ENCODE measurements at places on chromosomes 3 and 15. TPM values are rescaled to one million over a fixed set of nuclear protein-coding genes. Genes with fewer than 3 reads are reported as not detected.

The RTP1 gene
- not detected for total RNA-seq

The SQOR gene
- 41.7 TPM for total RNA-seq

The CNOT10 gene
- 19.6 TPM for total RNA-seq

The CACNA2D3 gene
- total RNA-seq = 0.37 TPM

The GADL1 gene
- not detected for total RNA-seq

The SYNM gene
- total RNA-seq = 6.4 TPM

The WDR72 gene
- total RNA-seq = 6.1 TPM

The CYP1A2 gene
- total RNA-seq = not detected

The SKOR1 gene
- 0.17 TPM for total RNA-seq

The CLDN11 gene
- total RNA-seq = 3.3 TPM

The LDHAL6B gene
- not detected for total RNA-seq

The GOLGA8T gene
- total RNA-seq = 0.08 TPM

The RABL3 gene
- total RNA-seq = 8.6 TPM

The FRMD5 gene
- total RNA-seq = not detected

The LRTM1 gene
- total RNA-seq = not detected

The SCN11A gene
- total RNA-seq = 0.08 TPM

The SGO1 gene
- 9.6 TPM for total RNA-seq

The SIAH2 gene
- total RNA-seq = 18.2 TPM

The CYP11A1 gene
- total RNA-seq = 2.3 TPM

The UMPS gene
- total RNA-seq = 26.8 TPM

The NOX5 gene
- under 0.01 TPM for total RNA-seq

The SUCNR1 gene
- 7.1 TPM for total RNA-seq

The EFHB gene
- total RNA-seq = 0.37 TPM

The CRABP1 gene
- total RNA-seq = not detected

The GP9 gene
- not detected for total RNA-seq

The WDR6 gene
- total RNA-seq = 50.9 TPM

The CHRNA3 gene
- not detected for total RNA-seq

The LRRC3B gene
- total RNA-seq = 0.08 TPM

The ZBTB47 gene
- total RNA-seq = 7.4 TPM

The GOLGA6D gene
- 0.08 TPM for total RNA-seq

The LOXL1 gene
- 1.4 TPM for total RNA-seq

The HESX1 gene
- total RNA-seq = 0.33 TPM

The ATP13A4 gene
- 0.65 TPM for total RNA-seq

The NR2E3 gene
- total RNA-seq = not detected

The ERICH6 gene
- total RNA-seq = not detected

The TNFSF10 gene
- 55.4 TPM for total RNA-seq

The GOLGA6L4 gene
- 1.3 TPM for total RNA-seq

The SLC24A5 gene
- not detected for total RNA-seq

The PLSCR5 gene
- total RNA-seq = not detected

The TMEM45A gene
- total RNA-seq = 36.0 TPM

All from liver (tissue), 10 donors.